Heart right ventricle (tissue), 16 donors: ENCODE measurements at places on chromosomes 4 and X. TPM values are rescaled to one million over a fixed set of nuclear protein-coding genes. Genes with fewer than 3 reads are reported as not detected.

NWD2 gene
- not detected for total RNA-seq

TSPAN7 gene
- total RNA-seq, result 17.4 TPM

GRCh38 chr4:142743121-142743825, 102.8 kb downstream of the INPP4B start:
- no peak for DNase-seq

DNA sequence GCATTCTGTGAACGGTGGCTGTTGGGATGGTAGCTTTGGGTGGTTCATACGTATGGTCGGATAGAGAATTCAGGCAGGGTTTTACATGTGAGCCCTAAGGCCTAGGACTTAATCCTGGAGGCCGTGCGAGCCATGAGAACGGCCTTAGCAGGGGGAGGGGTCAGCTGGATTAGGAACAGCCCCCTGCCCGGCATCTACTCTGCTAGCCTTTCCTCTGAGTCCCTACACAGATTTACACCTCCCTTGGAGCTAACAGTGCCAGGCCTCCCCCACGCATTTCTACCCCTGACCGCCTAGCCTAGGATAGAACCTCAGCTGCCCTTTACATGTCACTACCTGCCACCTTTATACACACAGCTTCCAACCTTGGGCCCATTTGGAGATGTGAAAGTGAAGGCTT, 7.1 kb downstream of the PRAF2 start:
- no peak for DNase-seq
